ENCODE measurements at places on chromosomes 7 and 10.

GRCh38 chr10:3886191-3886590, 101.2 kb upstream of the KLF6 start:
- DNase-seq, result no peak

DNA sequence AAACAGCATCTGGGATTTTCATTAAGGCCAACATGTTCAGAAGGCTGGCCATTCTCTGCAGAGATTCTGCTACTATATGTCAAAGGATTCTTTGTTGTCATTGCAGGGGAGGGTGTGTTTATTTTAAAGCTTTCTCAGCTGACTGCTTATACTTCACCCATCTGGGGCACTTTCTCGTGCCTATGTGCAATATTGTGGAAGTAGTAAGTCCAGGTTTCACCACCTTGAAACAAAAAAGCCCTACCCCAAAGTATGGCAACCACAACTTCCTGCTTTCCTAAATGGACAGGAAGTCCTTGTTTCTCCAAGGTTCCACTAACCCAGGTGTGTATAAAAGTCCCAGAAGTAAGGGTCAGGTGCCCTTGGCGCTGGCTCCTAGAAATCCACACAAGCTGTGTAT, 58.7 kb upstream of the COL1A2 start:
- no peak for DNase-seq

GRCh38 chr10:95562341-95562965, 1.3 kb upstream of the SORBS1 start:
- DNase-seq, result no peak

- DNase-seq, result peak; percentile 12
These were observed 145.8 kb downstream of the FRMD4A start for GRCh38 chr10:14184841-14185315.

DNA sequence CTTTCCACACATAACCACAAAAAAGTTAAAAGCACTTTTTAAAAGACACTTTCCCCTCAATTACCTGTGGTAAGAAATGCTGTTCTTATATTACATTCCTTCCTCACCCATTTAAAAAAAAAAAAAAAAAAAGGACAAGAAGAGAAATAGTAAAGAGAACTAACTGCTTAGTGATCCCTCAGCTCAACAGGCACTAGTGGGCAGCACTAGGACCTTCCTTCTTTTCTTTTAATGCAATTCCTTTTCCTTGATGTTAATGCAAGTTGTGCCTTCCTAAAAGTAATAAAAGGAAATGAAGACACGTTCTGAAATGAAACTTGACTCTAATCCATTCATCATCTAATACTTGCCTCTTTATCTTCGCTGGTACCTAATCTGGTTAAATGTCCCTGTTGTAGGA, 189.7 kb downstream of the TCF7L2 start:
- DNase-seq, result no peak
